ENCODE measurements at places on chromosomes 12 and 14.

DNA sequence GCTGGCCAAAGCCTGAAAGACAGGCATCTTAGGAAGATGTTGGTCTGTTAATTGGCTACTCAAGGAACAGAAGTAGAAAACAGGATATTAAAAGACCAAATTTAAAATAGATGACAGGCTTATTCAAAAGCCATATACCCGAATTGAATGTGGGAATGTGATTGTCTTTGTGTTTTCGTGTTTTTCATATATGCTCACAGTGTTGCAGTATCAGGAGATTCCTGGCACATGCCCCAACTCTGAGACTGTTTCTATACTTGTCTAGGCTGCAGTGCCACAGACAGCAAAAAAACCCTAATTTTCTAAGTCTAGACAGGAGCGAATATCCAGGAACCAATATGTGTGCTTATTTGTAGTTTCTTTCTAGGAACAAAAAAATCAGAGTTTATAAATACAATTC is 57.4 kb upstream of the KRR1 start:
- DNase-seq: no peak

GRCh38 chr12:27554421-27555186 is 30.6 kb downstream of the PPFIBP1 start:
- no peak for DNase-seq

DNA sequence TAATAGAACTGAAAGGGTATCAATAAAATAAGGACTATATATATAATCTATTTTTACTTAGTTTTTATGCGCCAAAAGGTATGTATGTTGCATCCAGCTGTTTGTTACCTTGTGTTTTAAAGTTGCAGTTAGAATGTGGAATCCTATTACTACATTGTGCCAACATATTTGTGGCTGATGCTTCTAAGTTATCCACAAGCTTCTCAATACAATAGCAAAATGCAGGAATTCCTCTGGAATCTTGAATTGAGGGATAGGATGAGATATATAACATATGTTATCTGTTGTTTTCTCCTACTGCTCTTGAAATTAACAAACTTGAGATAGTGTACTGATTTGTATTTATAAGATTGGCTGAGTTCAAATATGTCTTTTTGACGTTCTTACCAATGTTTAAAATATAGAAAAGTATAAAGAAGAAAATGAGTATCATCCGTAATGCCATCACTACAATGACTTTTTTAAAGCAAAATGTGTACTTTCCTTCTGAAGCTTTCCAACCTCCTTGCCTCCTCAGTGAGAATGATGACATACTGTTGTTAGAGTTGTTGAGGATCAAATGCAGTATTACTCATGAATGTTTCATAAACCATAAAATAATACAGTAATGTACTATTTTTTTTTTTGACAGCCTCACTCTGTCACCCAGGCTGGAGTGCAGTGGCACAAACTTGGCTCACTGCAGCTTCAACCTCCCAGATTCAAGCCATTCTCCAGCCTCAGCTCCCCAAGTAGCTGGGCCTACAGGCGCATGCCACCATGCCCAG is 6.6 kb downstream of the RAP1B start:
- no peak for DNase-seq

- no peak for DNase-seq
Observed at GRCh38 chr12:40382217-40382616, 157.4 kb downstream of the LRRK2 start.

DNA sequence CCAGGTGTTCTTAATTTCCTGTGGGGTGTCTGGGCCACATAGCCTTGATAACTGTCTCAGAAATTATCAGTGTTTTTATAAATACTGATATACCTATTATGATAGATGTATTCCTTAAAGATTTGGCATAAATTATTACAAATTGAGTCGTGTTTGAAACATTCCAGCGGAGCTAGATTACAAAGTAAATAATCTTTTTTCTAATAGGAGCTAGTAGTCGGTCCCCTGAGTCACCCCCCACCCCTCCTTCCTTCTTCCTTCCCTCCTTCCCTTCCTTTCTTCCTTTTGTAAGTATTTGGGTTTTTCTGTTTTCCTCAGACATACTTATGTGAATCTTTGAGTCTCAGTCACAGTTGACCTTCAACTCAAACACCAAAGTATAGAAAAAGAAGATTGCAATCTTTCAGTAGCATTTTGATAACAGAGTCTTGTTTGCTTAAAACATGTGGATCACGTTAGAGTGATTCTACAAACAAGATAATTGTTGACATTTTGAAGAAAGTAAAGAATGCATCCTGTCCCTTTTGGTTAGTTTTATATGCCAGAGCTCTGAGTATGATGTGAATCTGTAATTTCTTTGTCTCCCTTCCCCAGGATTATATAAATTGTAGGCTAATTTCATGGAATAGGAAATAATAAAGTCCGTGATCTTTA is 264.0 kb downstream of the FUT8 start:
- no peak for DNase-seq

DNA sequence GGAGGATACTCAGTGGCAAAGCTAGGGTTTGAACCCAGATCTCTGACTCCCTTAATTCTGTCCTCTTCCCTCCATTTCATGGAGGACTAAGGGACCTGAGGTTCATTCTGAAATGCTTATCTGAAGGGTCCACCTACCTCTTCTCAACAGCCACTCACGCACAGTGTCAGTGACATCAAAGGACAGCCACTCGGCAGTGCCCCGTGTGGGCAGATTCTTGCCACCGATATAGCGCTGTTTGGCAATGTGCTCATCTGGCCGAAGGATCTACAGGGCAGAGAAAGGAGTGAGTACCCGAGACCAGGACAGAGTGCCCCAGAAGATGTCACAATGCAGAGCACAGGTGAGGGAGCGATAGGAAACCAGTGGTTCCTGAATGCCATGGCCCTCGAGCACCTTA is 10.8 kb downstream of the TGFB3 start:
- no peak for DNase-seq

GRCh38 chr12:93288626-93289025 is 89.1 kb upstream of the NUDT4 start:
- DNase-seq: no peak

GRCh38 chr14:61262082-61262481 is 19.1 kb downstream of the TMEM30B start:
- no peak for DNase-seq

DNA sequence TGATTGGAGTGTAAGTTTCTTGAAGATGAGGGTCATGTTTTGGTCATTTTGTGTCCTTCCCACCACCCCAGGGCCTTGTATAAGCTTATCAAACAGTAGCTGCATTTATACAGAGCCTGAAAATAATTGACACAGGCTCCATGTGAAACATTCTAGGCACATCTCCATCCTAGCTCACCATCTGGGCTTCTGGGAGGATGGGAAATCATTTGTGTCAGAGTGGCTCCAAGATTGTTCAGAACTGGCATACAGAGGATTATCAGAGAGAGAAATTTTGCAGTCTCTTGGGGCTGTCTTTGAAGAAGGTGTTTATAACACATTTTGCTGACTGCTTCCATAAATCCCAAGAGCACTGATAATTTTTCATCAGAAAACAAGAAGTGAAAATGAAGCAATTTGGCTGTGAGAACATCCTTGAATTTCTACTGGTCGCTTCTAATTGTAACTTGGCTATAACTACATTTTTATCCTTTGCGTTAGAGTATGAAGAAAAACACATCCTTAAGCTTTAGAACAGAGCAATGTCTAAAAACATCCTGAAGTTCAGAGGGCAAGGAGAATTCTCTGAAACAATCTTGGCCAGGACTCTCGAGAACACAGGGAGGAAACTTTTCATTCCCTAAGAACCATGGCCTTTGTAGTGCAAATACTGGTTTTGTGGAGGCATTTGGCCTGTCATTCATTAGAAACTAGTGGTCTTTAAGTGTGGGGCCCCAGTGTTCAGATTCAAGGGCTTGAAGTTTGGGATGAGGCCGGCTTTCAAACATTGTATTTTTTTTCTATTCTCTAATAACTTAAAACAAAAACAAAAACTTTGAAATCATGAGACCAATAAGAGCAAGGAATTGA is 151.1 kb downstream of the DACT1 start:
- DNase-seq: no peak

GRCh38 chr14:74586681-74587362 is 25.2 kb downstream of the LTBP2 start:
- DNase-seq: peak; percentile 47

Data from NCI-H524 (cell line).